ENCODE measurements at places on chromosomes 4 and X.

GRCh38 chr4:153421941-153422340 lies 44.2 kb upstream of the TMEM131L start:
- DNase-seq = no peak

GRCh38 chrX:107654872-107655761 lies 26.8 kb downstream of the PRPS1 start:
- peak; percentile 61 for DNase-seq

DNA sequence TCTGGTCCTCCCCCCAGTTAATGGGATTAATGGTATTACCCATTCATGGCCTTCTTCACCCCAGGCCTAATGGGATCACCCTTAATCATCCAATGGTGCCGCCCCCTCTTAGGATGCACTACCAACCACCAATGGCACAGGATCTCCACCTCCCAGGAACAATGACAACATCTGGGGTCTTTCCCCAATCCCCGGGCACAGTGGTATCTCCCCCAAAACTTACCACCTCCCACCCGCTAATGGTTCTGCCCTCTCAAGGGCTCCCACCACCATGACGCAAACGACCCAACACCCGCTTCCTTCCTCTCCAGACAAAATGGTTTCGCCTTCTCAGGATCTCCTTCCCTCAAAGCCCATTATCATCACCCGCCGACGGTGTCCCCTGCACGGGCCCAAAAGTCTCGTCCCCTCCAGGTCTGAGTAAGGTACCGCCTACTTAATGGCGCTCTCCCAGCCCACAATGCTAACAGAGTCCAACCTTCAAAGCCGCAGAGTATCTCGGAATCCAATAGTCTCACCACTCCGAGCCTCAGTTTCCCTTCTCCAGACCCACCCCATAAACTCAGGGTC lies 458 bp downstream of the GRIPAP1 start:
- peak; percentile 70 for DNase-seq

GRCh38 chrX:108494406-108495090 lies 54.9 kb downstream of the COL4A5 start:
- DNase-seq = no peak

- no peak for DNase-seq
These were observed 391 bp upstream of the IDUA start for GRCh38 chr4:986428-986878.

GRCh38 chr4:85406185-85406584 lies 68.8 kb upstream of the ARHGAP24 start:
- no peak for DNase-seq

GRCh38 chrX:78330540-78330939 lies 3.1 kb upstream of the CYSLTR1 start:
- DNase-seq = no peak

GRCh38 chr4:95217197-95217596 lies 331.6 kb downstream of the UNC5C start:
- no peak for DNase-seq

GRCh38 chrX:123013141-123013540 lies 170.9 kb upstream of the GRIA3 start:
- no peak for DNase-seq

DNA sequence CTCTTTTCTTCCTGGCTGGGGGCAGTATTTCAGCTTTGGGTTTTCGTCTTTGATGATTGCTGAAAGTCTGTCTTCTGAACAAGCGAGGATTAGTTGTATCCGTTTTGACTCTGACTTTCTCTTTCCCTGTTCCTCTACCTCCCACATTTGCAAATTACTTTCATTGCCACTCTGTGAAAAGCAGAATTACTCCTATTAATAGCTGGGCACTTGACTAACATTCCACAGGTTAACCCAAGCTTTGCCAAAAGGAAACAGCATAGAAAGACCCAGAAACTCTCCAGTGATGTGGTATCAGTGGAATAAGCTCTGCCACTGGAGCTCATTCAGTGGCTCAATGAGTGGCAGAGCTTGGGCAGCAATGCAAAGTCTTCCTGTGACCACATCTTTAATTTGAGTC lies 238.9 kb downstream of the PALLD start:
- DNase-seq = no peak

DNA sequence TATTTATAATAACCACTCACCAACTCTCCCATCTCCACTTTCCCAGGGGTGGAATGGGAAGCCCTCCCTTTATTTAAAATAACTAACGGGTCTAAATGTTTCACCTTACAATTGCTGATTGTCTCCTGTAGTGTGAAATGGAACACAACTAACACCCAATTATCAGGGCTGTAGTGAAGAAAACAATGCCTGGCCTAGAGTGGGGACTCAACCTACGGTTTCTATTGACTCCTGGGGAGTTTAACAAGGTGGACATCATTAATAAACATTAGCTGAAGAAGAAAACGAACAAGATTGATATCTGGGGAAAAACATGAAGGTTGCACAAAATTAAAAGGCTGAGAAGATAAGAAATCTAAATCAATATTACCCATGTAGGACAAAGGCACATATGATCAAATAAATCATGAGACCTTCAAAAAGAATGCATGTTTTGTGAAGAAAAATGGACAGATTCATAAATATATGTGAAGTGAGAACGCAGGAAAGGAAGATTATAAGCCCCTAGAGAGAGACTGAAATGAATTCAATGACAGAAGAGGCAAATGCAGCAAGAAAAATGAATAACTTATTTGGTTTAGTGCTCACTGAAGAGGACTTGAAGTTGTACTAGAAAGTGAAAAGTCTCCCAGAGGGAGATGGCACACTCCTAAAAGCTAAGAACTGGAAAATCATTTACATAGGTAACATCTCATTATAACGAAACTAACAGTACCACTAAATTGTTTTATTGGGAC lies 593.0 kb upstream of the AADAT start:
- DNase-seq = no peak
